Osteoblast (primary cell): ENCODE measurements at places on chromosomes 3 and 15. TPM values are rescaled to one million over a fixed set of nuclear protein-coding genes. Genes with fewer than 3 reads are reported as not detected.

DNASE1L3 gene
- not detected in 2 replicates for total RNA-seq

SENP8 gene
- 2.4 and 2.5 TPM in 2 replicates for total RNA-seq

TMCO5A gene
- total RNA-seq = not detected in 2 replicates

ALDH1L1 gene
- total RNA-seq = under 0.01 TPM in 1 of 2 replicates, not detected in the other

VEPH1 gene
- 23.2 and 25.3 TPM in 2 replicates for total RNA-seq

SHC4 gene
- total RNA-seq = 0.72 and 1.5 TPM in 2 replicates

ALPK3 gene
- 0.36 and 0.59 TPM in 2 replicates for total RNA-seq

ACTRT3 gene
- 4.3 and 4.7 TPM in 2 replicates for total RNA-seq

B3GNT5 gene
- 0.36 and 0.59 TPM in 2 replicates for total RNA-seq

BCHE gene
- not detected in 2 replicates for total RNA-seq

ROPN1 gene
- total RNA-seq = not detected in 2 replicates

CHRM5 gene
- under 0.01 TPM in 2 replicates for total RNA-seq

KLHL40 gene
- not detected in 2 replicates for total RNA-seq

AADACL2 gene
- not detected in 2 replicates for total RNA-seq

EFHB gene
- total RNA-seq = 0.29 and 1.8 TPM in 2 replicates

DPPA2 gene
- total RNA-seq = not detected in 2 replicates

SPG11 gene
- 83.7 and 95.9 TPM in 2 replicates for total RNA-seq

ACP3 gene
- total RNA-seq = under 0.01 TPM in 1 of 2 replicates, not detected in the other

SIDT1 gene
- total RNA-seq = under 0.01 TPM in 2 replicates
